Neural crest cell (in vitro differentiated cells): ENCODE measurements at places on chromosomes 3 and 15.

GRCh38 chr3:86788371-86788770 is 202.6 kb downstream of the VGLL3 start:
- no peak for DNase-seq

DNA sequence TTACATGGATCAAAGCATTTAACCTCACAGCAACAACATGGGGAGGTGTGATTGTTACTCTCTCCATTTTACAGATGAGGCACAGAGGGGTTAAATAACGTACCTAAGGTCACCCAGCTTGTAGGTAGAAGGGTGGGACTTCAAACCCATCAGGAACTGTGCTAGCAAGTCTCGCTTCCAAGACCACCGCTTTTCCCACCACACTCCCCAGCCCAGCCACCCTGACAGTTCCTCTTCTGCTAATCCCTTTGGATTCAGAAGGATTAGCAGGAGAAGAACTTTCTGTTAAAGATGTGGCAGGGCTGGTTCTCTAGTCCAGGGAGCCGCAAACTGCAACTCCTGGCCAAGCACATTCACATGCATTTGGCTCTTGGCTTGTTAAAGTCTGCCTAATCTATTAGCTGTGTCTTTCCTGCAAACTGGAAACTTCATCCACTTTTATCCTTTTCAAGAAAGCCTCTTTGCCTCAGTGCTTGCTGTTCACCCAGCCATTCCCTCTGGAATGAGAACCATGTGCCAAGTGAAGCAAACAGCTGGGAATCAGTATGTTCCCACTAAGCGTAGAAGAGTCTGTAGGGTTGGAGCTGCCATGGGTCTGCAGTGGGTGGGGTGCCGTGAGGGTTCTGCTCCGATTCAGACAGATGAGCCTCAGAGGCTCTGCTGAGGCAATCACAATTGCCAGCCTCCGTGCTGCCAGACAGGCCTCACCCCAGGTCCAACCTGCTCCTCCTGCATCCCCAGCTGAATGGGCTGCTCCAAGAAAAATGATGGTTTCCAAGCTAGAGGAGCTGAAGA is 44.6 kb downstream of the POMGNT2 start:
- no peak for DNase-seq

DNA sequence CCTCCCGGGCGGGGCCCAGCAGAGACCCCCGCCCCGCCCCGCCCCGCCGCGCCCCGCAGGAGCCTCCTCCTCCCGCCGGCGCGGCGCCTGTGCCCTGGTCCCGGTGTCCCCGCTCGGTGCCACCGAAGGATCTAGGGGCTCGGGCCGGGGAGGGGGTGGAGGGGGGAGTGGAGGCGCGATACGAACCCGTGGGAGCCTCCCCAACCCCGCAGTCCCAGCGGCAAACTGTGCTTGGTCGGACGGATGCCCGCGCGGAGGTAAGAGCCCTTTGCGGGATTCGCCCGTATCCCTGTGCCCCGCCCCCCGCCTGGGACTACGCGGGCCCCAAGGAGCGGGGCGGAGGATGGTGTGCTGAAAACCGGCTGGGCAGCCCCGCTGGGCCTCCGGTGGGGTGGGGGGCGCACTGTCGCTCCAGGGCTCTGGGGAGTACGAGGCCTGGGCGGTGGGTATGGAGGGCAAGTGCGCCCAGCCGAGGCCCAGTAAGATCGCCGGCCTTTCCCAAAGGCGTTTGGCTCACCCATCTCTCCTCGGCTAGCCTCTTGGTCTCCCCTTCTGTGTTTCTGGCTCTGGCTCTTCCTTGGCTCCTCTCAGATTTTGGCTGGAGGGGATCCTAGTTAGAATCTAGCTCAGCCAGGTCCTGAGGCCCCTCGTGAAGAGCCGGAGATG is 65.6 kb upstream of the POLG start:
- DNase-seq = no peak

DNA sequence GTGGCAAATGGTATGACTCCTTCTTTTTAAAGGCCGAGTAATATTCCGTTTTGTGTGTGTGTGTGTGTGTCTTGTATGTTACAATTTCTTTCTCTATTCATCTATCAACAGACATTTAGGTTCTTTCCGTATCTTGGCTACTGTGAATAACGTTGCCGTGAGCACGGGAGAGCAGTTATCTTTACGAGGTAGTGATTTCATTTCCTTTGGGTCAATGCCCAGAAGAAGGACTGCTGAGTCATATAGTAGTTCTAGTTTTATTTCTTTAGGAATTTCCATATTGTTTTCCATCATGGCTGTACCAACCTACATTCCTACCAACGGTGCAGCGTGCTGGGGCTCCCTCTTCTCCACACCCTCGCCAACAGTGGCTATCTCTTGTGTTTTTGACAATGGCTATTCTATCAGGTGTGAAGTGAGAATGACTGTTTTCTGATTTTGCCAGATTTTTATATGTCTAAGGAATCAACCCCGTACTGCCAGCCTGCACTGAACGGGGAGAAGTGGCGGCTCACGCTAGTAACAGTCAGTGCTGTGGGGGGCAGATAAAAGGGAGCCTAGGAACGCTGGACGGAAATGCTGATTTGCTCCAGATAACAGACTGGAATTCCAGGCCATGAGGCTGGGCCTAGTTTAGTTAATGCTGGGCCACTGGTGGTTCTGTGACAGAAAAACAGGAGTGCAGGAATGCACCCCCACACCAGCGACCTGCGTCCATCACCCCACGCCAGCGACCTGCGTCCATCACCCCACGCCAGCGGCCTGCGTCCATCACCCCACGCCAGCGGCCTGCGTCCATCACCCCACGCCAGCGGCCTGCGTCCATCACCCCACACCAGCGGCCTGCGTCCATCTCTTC is 168.1 kb downstream of the XXYLT1 start:
- no peak for DNase-seq

DNA sequence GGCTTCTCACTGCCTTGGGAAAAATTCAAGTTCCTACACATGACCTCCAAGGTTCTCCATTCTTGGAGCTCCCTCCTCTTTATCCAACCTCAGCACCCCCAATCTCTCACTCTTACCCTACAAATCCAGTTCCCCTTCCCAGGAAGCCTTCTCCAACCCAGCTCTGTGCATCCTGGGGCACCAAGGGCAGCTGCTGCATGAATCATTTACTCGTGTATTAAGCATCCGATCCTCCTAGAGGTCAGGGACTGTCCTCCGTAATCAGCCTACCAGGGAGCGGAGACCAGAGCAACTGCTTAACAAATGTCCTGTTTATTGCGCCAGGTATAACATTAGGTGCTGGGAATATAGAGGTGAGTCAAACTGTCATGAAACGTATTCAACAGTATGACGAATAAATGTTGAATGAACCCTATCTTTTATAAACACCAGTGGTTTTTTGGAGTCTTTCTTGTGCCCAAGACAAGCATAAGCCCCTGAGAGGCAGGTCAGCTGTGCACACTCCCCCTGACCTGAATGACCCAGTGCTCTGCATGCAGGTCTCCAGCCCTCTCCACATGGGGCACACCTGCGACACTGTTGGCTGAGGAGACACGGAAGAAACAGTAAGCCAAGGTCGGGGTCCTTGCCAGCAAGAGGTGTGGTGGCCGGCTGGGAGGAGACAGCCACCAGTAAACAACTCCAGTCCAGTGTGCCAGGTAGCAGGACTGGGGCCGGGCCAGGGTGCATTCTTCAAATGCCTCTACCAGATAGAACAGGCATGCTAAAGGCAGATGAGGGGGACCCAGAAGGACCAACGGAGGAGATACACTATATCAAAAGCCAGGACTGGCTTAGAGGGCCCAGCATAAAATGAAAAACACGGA is 27.6 kb downstream of the ANP32A start:
- DNase-seq = no peak

GRCh38 chr15:74399511-74400312 is 32.3 kb upstream of the CYP11A1 start:
- DNase-seq = no peak

DNA sequence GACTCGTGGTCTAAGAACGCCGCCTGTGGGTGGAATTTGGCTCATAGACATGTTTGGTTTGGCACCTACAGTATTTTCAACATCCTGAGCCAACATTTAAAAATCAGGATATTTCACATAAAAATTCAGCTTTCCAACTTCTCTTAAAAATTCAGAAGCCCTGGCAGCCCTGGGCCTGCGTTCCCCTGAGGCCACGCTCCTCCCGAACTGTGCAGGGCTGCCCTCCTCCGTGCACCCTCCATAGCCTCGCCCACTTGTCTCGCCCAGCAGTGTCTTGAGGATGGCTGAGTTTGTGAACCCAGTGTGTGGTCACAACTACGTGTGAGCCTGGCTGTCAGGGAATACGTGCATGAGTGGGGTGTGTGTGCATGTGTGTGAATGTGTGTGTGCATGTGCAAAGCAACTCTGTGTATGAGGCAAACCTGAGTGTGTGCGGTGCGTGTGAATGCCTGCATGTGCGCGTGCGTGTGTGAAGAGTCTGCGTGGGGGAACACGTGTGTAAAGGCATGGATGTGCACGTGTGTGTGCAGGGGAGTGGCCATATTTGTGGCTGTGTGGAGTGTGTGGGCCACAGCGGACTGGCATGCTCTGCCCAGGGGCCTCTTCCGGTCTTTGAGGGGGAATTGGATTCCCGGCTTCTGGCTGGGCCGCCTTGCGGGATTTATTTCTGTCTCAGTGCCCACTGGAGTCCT is 30.9 kb downstream of the PTH1R start:
- DNase-seq = no peak

- DNase-seq = no peak
These were observed 84.1 kb downstream of the AAGAB start for GRCh38 chr15:67170143-67170925.

GRCh38 chr3:112672716-112673541 is 32.0 kb upstream of the CCDC80 start:
- DNase-seq = no peak

DNA sequence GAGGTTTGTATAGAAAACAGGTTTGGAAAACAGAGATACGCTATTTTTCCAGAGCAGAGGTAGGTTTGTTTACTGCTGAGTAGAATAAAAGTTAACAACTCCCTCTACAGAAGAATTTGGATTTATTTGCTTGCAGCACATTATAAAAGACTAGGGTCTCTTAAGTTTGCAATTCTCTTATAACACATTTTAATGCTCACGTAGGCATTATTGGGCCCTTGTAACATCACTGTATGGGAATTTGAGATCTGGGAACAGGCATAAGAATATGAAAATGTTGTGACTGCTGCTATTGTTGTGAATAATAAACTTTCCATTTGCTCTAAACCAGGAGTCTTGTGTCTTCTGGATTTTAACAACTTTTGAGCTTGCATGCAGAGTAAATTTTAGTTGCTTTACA is 128.3 kb upstream of the CADM2 start:
- no peak for DNase-seq

DNA sequence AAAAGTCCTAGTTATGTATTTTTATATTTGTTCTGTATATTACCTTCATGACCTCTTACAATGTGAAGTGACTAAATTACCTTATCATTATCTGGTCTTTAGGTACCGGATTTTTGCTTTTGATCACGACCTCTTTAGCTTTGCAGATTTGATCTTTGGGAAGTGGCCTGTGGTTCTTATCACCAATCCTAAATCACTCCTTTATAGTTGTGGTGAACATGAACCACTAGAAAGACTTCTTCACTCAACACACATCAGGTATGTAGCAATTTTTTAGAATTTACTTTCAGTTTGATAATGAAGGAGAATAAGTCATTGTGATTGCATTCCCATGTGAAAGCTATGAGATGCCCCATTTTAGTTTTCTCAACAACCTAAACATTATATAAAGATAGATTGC is 18.3 kb downstream of the TMEM62 start:
- no peak for DNase-seq

- no peak for DNase-seq
These were observed 3.4 kb downstream of the CYP1A2 start for GRCh38 chr15:74752011-74752410.

DNA sequence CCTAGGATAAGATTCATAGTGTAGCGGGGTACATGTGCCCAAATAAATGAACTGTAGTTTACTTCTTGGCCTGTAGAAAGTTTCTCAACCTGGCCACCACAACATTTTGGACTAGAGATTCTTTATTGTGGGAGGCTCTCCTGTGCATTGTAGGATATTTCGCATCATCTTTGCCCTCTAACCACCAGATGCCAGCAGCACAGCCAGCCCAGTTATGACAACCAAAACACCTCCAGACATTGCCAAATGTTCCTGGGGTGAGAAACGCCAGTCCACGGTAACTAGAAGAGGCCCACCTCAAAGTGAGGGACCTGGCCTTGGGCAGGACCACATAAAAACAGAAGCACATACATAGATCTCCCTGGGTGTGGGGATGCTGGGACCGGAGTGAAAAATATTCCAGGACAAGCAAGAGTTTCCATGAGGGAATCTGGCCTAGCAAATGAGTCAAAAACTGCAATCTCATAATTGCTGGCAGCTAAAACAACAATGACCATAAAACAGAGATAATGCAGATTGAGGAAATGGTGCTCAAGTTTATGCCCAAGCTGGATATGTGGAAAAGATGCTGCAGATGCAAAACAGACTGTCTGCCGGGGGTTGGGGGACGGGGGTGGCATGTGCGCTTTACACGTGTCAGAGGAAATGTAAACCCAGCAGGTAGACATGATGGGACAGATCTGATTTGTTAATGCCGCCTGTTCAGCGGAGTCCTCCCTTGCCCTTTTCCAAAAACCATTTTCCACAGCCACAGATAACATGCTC is 39.7 kb downstream of the ARHGEF3 start:
- no peak for DNase-seq

DNA sequence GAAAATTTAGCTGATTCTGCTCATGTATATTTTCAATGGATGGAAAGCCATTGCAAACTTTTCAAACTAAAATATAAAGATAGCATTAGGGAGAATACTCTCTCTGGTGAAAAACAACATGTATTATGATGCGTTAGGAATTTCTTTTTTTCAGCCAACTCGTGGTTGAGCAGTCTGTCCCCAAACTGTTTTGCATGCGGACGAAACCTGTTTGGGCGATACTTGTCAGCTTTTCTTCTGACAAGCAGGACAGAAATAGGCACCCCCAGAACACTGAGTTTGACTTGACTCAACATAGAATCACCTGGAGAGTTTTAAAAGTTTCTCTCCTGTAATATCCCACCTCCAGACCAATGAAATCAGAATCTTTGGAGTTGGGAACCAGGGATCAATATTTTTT is 417.5 kb upstream of the TPRG1 start:
- DNase-seq = no peak

- no peak for DNase-seq
These were observed 8.5 kb downstream of the EOMES start for GRCh38 chr3:27713435-27714145.

DNA sequence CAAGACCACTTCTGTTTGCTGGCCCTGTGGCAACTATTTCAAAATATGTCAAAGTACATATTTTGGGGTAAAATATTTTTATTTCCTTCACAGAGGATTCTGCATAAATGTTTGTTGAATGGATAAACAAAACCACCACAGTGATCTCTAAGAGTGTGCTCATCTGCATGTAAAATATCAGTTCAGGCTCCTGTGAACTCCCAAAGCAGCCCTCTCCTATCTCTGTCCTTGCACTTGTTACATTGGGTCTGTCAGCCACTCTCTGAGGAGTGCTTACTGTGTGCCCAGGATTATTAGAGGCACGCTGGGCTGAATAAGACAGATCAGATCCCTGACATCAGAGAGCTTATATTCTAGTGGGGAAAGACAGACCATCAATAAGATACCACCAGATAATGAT is 27.1 kb downstream of the IQCH start:
- no peak for DNase-seq

GRCh38 chr3:42510325-42510724 is 7.9 kb downstream of the VIPR1 start:
- no peak for DNase-seq
